ENCODE measurements at places on chromosomes 16 and 17.
A peak's percentile ranks its signal among the peaks of the same experiment; 100 is the strongest.

DNA sequence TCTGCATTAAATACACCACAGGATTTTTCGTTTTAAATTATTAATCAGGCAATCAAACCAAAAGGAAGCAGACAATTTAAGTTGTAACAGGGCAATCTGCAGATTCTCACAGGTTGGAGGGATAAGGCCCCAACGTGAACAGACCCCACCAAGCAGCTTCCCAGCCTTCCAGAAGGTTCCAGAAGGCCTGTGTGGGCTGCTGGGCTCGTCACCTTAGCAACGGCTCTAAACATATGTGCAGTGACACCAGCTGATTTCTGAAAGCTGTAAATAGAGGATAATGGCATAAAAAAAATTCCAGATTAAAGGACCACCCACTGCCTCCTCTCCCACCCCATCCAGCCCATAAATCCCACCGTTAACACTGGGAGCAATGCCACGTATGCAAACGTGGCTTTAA lies 123.8 kb downstream of the ZNF778 start:
- no peak for DNase-seq

- no peak for DNase-seq
Measured at GRCh38 chr17:48044851-48045250, 3.3 kb upstream of the NFE2L1 start.

DNA sequence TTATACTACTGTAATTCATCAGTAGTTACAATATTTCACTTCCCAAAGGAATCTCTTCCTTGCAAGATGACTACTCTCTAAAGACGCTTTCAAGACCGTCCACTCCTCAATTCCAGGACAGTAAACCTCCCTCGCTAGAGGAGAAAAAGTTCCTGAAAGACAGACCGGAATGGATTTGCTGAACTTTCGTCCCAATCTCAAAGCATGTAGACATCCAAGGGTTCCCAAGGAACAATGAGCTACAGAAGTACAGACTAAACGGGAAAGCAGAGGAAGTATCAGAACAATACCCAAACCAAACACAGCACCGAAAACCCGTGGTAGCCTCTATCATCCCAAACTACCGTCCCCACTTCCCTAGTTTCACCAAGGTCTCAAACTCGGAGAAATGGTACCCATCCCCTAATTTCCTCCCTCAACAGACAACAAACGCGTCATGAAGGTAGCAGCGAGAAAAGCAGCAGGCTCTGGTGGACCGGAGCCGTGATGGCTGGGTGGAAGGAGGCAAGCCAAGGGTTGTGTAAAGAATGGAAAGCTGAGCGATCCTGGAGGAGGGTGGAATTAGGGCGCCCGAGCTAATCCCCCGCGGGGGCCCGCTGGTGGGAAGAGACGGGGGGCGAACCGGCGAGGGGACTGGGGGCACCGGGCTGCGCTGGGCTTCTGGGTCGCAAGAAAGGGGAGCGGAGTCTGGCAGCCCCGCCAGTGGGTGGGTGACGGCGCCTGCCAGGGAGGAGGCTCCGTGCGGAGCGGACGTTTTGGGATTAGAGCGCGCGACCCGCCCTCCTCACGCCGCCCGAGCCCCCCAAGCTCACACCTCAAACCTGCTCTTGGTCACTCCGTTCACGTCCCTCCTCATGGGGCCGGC lies 647 bp downstream of the FBXL20 start:
- DNase-seq: peak; percentile 40

DNA sequence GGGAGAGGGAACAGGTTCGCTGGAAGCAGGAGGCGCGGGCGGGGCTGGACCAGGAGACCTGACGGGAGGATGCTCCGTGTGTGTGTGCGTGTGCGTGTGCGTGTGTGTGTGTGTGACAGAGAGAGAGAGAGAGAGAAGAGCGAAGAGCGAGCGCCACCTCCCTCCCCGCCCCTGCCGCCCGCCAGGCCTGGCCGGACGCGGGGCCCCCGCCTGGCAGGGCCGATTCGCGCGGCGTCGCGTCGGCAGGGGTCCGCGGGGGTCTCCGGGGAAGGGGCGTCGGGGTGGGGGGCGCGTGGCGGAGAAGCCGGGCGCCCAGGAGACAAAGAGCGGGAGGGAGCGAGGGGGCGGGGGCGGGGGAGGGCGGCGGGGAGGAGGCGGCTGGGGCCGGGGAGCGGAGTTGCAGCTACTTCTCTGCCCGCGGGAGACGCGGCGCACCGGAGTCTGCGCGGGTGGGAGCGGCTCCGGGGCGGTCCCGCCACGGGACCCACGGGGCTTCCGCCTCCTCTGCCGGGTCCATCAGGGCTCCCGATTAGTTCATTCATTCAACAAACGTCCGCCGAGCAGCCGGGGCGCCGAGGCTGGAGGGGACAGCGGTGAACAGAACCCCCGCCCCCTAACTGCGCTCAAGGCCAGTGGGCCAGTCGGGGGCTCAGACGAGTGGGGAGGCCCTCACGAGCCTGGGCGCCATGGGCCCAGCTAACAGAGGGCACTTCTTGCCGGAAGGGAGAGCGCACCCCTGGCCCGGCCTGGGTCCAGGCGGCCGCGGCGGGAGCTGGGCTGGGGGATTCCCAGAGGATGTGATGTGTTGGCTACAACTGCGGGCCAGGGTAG lies at the start of gene SAMD14:
SAMD14 (minus strand) TSS at position 433 of the 831 bp plus-strand sequence. CDS start 5,201 bp downstream, outside the sequence.
- DNase-seq: peak; percentile 66

- DNase-seq: no peak
Measured at GRCh38 chr16:23081675-23082119, 67.6 kb downstream of the USP31 start.

- peak; percentile 34 for DNase-seq
Measured at GRCh38 chr17:74601944-74602572, 10.0 kb upstream of the CD300LD start.

- peak; percentile 55 for DNase-seq
Measured at GRCh38 chr16:58494981-58495520, 4.9 kb upstream of the NDRG4 start.

- no peak for DNase-seq
Measured at GRCh38 chr17:66527335-66527734, 224.9 kb downstream of the PRKCA start.

GRCh38 chr17:64216338-64217248 lies 46.5 kb downstream of the TEX2 start:
- DNase-seq: no peak

DNA sequence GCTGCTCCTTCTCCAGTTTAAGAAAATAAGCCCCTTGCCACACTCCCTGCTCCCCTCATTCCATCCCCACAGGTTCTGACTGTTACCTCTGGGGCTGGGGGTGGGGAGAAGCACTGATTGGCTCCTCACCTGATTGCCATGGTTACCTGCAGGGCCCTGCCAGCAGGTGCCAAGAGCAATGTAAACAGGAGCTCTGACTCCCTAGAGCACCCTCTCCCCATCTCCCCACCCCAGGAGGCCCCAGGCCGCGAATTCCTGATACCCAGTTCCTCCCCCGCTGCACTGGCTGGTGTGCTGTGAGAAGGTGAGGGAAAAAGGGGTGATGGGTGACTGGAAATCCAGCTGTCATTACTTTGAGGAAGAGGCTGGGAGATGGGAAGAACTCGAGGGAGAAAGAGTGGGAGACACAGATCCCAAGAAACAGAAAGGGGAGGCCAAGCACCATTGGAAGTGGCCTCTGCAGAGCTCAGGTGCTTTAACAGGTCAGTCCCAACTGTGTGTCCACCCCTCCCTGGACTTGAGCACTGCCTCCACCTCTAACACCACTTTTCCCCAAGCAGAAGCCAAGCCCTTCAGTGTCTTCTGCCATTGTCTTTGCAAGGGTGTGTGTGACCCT lies 4.5 kb downstream of the PCGF2 start:
- no peak for DNase-seq

DNA sequence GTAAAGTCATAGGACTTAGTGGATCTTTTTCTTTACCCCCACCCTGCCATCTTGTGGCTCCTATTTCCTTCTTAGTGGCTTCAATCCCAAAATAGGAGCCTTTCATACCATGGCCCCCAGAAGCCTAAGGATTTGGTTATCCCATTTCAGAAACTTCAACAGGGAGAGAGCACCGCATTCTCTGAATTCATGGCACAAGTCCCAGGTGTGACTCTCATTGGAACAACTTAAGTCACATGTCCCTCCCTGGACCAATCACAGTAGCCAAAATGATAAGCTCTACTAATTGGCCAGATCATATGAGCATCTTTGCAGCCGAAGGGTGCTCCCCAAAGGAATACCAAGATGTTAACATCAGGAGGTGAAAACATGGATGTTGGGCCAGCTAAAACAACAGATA lies 43.2 kb downstream of the AXIN2 start:
- DNase-seq: no peak

DNA sequence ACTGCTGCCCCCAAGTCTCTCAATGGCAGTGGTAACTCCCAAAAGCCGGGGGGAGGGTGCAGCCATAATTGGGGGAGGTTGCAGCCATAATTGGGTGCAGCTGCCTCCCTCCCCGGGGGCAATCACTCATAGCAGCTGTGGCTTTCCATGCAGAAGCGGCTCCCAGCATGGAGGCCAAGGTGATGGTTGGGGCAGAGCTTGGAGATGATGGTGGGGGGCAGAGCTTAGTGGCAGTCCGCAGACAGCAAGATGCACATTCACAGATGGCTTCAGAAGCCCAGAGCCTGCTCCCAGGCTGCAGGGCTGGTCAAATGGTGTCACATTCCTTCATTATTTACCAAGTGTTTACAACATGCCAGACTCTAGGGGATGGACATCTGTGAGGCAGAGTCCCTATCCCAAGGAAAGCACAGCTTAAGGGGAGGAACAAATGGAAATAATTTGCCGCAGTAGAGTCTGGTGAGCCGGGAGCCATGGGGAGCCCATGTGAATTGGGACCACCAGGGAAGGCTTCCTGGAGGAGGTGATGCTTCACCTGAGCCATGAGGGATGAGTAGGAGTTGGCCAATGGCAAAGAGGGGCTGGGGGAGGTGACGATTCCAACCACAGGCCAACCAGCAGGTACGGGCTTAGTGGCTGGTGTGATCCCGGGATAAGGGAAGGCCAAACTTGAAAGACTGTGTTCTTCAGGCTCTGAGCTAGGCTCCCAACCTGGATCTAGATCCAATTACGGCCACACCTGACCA lies 8.1 kb downstream of the DOC2B start:
- no peak for DNase-seq

- peak; percentile 82 for DNase-seq
Measured at GRCh38 chr17:45261577-45262515, at the start of gene SPATA32. TSS of gene SPATA32 (minus strand) at chr17:45262094. CDS start at chr17:45262016, 78 bp downstream.

GRCh38 chr17:77746896-77747554 lies 211.5 kb upstream of the TNRC6C start:
- DNase-seq: no peak

- peak; percentile 21 for DNase-seq
Measured at GRCh38 chr16:12147681-12148080, 171.1 kb downstream of the SNX29 start.

DNA sequence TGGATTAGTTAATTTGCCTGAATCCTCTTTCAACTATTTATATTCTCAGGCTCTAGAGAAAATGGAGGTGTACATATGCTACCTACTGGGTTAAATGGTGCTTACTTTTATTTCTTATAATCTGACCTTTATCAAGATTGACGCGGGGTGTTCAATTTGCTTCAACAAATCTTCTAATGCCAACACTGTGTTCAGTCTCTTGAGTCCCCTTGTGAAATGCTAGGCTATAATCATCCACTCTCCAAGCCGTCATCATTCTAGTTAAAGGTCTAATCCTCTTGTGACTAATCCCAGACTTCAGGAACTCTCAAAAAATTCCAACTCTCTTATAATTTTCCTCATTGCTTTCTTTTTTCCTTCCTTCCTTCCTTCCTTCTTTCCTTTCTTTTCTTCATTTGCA lies 1396.2 kb downstream of the CDH8 start:
- no peak for DNase-seq

GRCh38 chr16:50228364-50228868 lies 37.9 kb upstream of the ADCY7 start:
- no peak for DNase-seq

GRCh38 chr17:82134101-82134500 lies 36.1 kb upstream of the FASN start:
- DNase-seq: no peak

DNA sequence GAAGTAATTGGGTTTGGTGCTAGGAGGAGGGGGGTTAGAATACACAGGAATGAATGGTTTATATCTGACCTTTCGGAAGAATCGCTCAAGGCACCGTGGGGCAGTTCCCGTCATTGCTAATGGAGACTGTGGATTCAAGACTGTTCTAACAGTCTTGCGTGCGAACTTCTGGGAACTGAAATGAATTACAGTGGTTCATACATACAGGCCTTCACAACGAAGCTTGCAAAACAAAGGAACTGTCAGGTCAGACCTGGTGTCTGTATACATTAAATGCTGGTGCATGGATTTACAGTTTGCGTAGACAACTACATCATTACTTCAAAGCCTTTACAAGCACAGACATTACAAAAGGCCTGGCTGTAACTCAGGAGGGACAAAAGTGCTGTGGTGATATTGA lies 983.9 kb downstream of the CDH11 start:
- no peak for DNase-seq

GRCh38 chr16:3501783-3502400 lies 1.1 kb downstream of the CLUAP1 start:
- no peak for DNase-seq

- DNase-seq: no peak
Measured at GRCh38 chr16:289395-289997, 6.5 kb downstream of the PDIA2 start.

- no peak for DNase-seq
Measured at GRCh38 chr17:2172077-2172851, 117.4 kb downstream of the HIC1 start.

DNA sequence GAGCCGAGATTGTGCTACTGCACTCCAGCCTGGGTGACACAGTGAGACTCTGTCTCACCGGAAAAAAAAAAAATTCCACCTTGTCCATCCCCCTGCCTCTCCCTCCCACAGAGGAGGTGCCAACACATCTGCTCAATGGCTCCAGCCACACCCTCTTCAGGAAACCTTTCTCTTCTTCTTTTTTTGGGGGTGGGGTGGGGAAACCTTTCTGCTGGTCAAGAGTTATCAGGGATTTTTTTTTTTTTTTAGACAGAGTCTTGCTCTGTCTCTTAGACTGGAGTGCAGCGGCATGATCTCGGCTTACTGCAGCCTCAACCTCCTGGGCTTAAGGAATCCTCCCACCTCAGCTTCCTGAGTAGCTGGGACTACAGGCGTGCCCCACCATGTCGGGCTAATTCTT lies 18.7 kb downstream of the TNS4 start:
- DNase-seq: no peak

GRCh38 chr16:5479926-5480325 lies 382.3 kb upstream of the EEF2KMT start:
- no peak for DNase-seq

DNA sequence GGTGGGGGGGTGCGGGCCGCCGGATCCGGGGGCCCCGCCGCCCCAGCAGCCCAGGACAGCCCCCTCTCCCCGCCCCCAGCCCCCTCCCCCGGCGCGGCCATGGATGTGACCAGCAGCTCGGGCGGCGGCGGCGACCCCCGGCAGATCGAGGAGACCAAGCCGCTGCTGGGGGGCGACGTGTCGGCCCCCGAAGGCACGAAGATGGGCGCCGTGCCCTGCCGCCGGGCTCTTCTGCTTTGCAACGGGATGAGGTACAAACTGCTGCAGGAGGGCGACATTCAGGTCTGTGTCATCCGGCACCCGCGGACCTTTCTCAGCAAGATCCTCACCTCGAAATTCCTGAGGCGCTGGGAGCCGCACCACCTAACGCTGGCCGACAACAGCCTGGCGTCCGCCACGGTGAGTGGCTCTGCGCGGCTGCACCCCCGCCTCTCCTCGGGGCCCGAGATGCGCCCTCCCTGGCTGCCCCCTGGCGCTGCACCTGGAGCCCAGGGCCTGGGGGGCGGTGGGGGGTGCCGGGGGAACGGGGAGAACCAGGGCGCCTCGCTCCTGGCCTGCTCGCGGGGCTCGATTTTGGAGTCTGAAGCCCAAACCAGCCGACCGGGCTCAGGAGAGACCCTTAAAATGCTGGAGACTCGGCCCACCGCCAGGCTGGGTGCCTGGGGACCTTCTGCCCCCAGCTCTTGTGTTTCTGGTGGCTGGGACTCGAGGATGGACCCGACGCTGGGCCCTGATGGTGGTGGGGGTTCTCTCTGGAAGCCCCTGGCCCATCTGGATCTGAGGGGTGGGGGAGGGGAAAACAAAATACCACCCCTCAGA lies 744 bp downstream of the CMIP start:
- peak; percentile 52 for DNase-seq
